ENCODE measurements at places on chromosomes 16 and 17. TPM values are rescaled to one million over a fixed set of nuclear protein-coding genes. Genes with fewer than 3 reads are reported as not detected.

- no peak overlapping the region for H3K4me3 ChIP-seq
- H3K27me3 ChIP-seq, result no peaks in the 10 kb centered on the region
- H3K36me3 ChIP-seq, result peaks cover 19% of the 10 kb centered on the region
- peak overlapping the region; percentile 56 for H3K27ac ChIP-seq
- peaks cover 63% of the 10 kb centered on the region for H3K4me1 ChIP-seq
Observed at GRCh38 chr17:75313941-75314551, 24.8 kb upstream of the SLC25A19 start.

GRCh38 chr17:80892900-80893603, 98.6 kb upstream of the CHMP6 start:
- H3K27ac ChIP-seq, result peak overlapping the region; percentile 45
- H3K36me3 ChIP-seq, result peaks cover 17% of the 10 kb centered on the region
- DNase-seq, result no peak

GRCh38 chr16:66847533-66848067, 3.4 kb downstream of the CA7 start:
- H3K4me3 ChIP-seq, result no peak overlapping the region
- no peak for DNase-seq
- H3K27me3 ChIP-seq, result peaks cover 17% of the 10 kb centered on the region
- no peak overlapping the region for H3K27ac ChIP-seq
- H3K36me3 ChIP-seq, result no peaks in the 10 kb centered on the region

- H3K27me3 ChIP-seq, result no peaks in the 10 kb centered on the region
- no peak overlapping the region for H3K27ac ChIP-seq
- H3K36me3 ChIP-seq, result no peaks in the 10 kb centered on the region
- peaks cover 48% of the 10 kb centered on the region for H3K4me1 ChIP-seq
Observed at GRCh38 chr16:56986361-56986760, 3.0 kb upstream of the NLRC5 start.

GRCh38 chr16:63289834-63290460, 1253.7 kb upstream of the CDH8 start:
- no peak overlapping the region for H3K4me3 ChIP-seq
- H3K36me3 ChIP-seq, result no peaks in the 10 kb centered on the region
- no peaks in the 10 kb centered on the region for H3K27me3 ChIP-seq
- no peaks in the 10 kb centered on the region for H3K4me1 ChIP-seq

GRCh38 chr16:56115817-56116576, 75.3 kb upstream of the GNAO1 start:
- H3K4me1 ChIP-seq, result no peaks in the 10 kb centered on the region
- no peaks in the 10 kb centered on the region for H3K27me3 ChIP-seq
- no peak for DNase-seq
- H3K27ac ChIP-seq, result no peak overlapping the region
- H3K36me3 ChIP-seq, result no peaks in the 10 kb centered on the region
- no peak overlapping the region for H3K4me3 ChIP-seq

CEP295NL gene
- 0.52 TPM for total RNA-seq

WFIKKN2 gene
- total RNA-seq, result not detected

SCO1 gene
- 22.9 TPM for total RNA-seq

SLC6A2 gene
- total RNA-seq, result not detected

KRTAP9-8 gene
- not detected for total RNA-seq

C16orf89 gene
- total RNA-seq, result not detected

HS3ST3B1 gene
- total RNA-seq, result 14.1 TPM
